ENCODE measurements at places on chromosomes 1 and 21.

DNA sequence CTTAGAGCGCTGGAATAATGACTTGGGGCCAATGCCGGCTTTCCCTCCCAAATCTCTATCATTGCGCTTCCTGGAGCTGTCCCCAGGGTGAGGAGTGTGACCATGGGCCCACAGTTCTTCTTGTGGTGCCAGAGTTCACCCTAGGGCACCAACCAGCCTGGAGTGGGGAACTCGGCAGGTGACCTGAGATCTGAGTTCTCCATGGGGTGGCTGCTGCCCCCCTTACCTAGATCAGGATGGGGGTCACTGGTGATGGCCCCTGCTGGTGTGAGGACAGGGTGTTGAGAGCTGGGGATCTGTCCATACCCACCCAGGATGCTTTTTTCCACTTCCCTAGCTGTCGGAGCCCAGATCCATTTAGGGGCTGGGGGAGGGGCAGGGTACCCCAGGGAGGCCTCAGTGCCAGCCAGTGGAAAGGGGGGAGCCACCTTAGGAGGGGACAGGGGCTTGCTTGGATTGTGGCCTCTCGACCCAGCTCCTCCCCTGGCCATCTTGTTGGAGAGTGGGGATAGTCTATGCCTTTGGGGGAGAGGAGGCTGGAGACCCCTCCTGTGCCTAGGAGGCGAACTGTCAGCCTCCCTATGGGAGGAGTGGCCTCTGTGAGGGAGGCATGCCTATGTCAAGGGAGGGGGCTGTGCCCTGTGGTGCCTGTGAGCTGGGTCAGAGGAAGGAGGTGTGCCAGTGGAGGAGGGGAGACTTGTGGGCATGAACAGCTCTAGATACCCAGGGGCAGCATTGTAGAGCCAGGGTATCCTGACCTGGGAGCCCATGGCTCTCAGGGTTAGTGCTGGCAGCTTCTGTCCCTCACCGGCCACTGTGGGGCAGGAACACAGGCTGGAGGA, 1.7 kb downstream of the FOXO6 start:
- DNase-seq = no peak

DNA sequence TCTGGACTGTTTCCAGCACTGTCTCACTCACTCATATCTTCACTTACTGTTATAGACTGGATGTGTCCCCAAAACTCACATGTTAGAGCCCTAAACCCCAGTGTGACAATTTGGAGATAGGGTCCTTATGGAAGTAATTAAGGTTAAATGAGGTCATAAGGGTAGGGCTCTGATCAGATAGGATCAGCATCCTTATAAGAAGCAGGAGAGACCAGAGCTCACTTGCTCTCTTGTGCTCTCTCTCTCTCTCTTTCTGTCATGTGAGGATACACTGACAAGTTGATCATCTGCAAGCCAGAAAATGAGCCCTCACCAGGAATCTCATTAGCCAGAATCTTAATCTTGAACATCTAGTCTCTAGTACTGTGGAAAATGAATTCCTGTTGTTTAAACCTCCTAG, 23.4 kb downstream of the TNR start:
- no peak for DNase-seq

DNA sequence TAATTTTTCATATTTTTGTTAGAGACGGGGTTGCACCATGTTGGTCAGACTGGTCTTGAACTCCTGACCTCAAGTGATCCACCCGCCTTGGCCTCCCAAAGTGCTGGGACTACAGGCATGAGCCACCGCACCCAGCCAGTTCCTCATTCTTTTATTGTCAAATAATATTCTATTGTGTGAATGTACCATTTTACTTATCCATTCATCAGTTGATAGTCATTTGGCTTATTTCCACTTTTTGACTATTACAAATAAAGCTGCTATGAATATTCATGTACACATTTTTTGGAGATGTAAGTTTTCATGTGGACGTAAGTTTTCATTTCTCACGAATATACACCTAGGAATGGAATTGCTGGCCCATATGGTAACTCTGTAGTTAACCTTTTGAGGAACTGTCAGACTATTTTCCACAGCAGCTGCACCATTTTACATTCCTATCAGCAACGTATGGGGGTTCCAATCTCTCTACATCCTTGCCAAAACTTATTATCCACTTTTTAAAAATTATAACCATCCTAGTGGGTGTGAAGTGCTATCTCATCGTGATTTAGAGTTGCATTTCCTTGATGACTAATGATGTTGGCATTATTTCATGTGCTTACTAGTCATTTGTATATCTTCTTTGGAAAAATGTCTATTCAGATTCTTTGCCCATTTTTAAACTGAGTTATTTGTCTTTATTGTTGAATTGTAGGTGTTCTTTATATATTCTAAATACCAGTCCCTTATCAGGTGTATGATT, 12.7 kb downstream of the PACC1 start:
- no peak for DNase-seq

DNA sequence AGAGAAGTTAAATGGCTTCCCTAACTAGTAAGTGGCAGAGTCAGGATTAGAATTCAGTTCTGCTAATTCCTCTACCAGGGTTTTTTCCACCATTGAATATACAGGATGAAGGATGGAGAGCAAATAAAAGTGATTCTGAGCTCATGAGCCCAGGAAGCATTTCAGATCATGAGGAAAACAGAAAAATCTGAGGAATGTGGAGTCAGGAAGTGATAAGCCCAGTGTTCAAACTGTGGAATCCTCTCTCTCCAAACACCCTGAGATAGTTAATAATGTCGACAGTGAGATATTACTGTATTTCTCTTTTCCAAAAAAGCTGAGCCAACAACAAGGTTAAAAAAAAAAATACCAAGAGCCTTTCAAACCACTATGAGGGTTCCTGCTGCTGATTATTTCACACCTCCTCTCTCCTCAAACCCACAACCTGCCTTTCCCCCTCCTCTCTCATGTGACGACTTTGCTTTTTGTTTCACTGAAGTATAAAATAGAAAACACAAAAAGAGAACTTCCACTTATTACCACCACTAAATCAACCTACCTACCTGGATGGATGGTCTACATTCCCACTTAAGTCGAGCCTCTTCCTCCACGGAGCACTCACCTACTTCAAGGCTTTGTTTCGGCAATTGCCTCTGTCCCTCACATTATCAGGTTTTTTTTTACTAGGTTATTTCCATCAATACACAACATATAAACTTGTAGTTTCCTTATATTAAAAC, 8.9 kb downstream of the SLAMF1 start:
- DNase-seq = no peak
